GM23248 (cell line): ENCODE measurements at places on chromosomes 1 and 21. TPM values are rescaled to one million over a fixed set of nuclear protein-coding genes. Genes with fewer than 3 reads are reported as not detected.

DNA sequence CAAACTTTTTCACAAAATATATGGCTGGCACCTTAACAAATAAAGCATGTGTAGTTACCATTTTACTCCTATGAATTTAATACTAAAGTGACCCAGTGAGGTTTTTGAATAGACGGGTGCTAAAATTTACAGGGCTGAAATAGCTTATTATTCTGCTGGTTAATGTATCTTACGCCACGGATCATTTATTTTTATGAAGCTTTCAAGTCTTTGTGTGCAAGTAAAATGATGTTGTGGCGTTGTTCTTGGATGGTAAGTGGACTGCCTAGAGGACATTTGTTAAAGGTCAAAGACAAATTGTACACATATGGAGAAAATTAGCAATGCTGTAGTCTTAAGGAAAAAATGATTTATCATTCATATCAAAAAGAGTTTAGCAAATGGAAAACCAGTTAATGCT is 22.8 kb downstream of the INSL5 start:
- no peak overlapping the region for H3K27ac ChIP-seq
- peak overlapping the region; percentile 71 for H3K4me3 ChIP-seq
- peak; percentile 7 for DNase-seq

DNA sequence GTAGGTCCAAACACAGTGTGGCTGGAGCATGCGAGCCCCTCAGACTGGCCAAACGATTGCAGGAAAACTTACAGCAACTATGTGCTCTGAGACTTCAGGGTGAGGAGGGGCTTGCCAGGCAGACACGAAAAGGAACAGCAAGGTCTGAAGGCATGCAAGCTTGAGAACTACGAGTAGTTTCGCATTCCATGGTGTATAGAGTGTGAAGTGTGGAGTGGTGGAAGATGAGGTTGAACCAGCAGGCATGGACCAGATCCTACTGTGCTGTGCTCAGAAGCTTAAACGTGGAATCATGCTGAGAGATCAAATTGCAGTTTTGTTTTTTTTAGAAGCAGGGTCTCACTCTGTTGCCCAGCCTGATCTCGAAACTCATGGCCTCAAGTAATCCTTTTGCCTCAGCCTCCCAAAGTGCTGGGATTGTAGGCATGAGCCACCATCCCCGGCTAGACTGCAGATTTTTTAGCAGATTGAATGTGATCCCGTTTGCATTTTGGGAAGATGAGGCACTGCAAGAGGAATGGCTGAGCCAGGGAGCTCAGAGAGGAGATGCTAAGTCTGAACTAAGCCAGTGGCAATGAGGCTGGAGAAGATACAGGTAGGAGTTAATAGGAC is 5.1 kb upstream of the TFAP2E start:
- no peaks in the 10 kb centered on the region for H3K27me3 ChIP-seq
- no peak for DNase-seq
- H3K27ac ChIP-seq = no peak overlapping the region
- H3K4me1 ChIP-seq = peaks cover 13% of the 10 kb centered on the region
- no peaks in the 10 kb centered on the region for H3K36me3 ChIP-seq
- H3K4me3 ChIP-seq = no peak overlapping the region

The LIPI gene
- not detected in 2 replicates for polyA plus RNA-seq

The ANGPTL7 gene
- not detected in 2 replicates for polyA plus RNA-seq

The BRDT gene
- polyA plus RNA-seq = not detected in 2 replicates

The CELA3A gene
- not detected in 2 replicates for polyA plus RNA-seq

DNA sequence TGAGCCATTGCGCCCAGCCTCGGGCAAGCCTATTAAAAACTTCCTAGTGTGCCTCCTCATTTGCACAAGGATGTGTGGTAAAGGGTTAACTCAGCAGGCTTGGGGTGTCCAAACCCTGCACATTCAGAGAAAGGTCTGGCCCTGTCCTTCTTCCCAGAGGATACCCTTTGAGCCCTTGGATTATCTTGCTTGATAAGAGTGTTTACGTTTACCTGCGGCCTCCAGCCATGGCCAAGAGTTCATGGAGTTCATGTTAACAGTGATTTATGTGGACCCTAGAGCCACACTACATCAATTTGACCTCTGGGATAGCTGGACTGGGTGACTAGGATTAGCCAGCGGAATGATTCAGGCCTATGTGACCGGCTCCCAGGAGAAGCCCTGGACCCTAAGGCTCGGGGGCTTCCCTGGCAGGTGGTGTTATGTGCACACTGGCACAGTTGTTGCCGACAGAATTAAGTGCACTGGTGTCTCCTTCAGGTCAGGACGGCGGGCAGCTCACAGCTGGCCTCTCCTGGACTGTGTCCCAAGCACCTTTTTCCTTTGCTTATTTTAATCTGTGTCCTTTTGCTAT is 7.7 kb upstream of the TCP10L start:
- H3K27ac ChIP-seq = no peak overlapping the region
- no peaks in the 10 kb centered on the region for H3K27me3 ChIP-seq
- H3K4me3 ChIP-seq = no peak overlapping the region
- DNase-seq = no peak
- H3K36me3 ChIP-seq = no peaks in the 10 kb centered on the region

DNA sequence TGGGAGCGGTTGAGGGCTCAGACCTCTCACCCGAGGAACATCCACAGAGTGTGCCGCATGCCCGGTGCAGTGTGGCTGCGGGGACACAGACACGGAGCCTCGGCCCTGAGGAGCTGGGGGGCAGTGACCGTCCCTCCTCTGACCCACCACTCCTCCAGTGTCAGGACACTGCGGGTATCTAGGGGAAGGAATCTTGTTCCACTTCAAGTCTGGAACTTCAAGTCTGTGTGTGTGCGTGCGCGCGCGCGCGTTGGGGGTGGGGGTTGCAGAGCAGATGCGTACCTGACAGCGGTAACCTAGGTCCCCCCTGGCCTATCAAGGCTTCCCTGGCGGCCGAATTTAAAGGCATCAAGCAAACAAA is 17.3 kb downstream of the PCSK9 start:
- H3K4me1 ChIP-seq = no peaks in the 10 kb centered on the region
- H3K27me3 ChIP-seq = no peaks in the 10 kb centered on the region
- H3K4me3 ChIP-seq = no peak overlapping the region
- no peak for DNase-seq

DNA sequence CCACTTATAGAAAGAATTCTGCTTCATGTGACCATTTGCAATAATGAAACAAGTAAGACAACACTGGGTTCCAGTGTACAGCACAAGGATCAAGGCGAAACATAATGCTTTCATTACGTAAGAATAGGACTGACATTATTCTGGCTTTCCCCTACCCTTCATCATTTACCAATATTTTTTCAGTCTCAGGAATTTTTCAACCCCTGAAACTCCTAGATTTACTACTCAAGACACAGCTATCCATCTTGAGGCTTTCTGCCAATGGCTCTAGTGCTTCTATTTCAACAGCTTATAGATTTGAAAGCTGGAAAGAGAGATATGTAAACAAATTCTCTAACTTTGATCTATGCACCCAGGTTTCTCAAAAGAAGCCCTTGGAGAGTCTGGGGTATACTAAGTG is 48.4 kb downstream of the WLS start:
- peaks cover 24% of the 10 kb centered on the region for H3K4me1 ChIP-seq
- H3K27ac ChIP-seq = no peak overlapping the region
- H3K36me3 ChIP-seq = no peaks in the 10 kb centered on the region
- H3K4me3 ChIP-seq = no peak overlapping the region

The FAM131C gene
- 1.3 and 1.8 TPM in 2 replicates for polyA plus RNA-seq

GRCh38 chr1:5571861-5572401 is 420.3 kb downstream of the NPHP4 start:
- H3K4me1 ChIP-seq = no peaks in the 10 kb centered on the region
- no peak for DNase-seq
- no peak overlapping the region for H3K4me3 ChIP-seq
- no peak overlapping the region for H3K27ac ChIP-seq
- H3K36me3 ChIP-seq = no peaks in the 10 kb centered on the region
- H3K27me3 ChIP-seq = no peaks in the 10 kb centered on the region

The TMEM69 gene
- 34.1 and 35.2 TPM in 2 replicates for polyA plus RNA-seq

The SPATA17 gene
- polyA plus RNA-seq = 0.58 and 1.3 TPM in 2 replicates

DNA sequence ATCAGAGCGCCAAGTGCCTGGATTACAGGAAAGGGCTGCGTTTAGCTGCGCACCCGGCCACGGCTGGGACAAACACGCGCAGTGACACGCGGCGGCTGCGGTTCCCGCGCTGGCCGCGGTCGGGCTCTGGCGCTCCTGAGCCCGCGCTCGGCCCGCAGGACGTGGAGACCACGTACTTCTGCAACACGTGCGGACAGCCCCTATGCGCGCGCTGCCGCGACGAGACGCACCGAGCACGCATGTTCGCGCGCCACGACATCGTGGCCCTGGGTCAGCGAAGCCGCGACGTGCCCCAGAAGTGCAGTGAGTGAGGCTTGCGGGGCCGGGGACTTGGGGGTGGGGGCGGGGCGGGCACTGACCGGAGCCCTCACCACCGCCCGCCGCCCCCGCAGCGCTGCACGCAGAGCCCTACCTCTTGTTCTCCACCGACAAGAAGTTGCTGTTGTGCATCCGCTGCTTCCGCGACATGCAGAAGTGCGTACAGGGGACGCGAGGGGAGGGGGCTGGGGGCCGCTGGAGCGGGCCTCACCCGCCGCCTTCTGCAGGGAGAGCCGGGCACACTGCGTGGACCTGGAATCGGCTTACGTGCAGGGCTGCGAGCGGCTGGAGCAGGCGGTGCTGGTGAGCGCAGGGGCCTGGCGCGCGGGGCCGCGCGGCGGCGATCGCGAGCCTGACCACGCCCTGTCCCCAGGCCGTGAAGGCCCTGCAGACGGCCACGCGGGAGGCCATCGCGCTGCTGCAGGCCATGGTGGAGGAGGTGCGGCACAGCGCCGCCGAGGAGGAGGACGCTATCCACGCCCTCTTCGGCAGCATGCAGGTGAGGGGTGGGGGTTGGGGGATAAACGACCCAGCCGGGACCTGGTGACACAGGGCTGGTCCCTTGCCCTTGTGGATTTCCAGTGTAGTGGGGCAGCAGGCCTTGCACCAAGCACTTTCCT is 3.1 kb downstream of the RNF207 start:
- H3K4me3 ChIP-seq = peak overlapping the region; percentile 59
- DNase-seq = peak; percentile 83

DNA sequence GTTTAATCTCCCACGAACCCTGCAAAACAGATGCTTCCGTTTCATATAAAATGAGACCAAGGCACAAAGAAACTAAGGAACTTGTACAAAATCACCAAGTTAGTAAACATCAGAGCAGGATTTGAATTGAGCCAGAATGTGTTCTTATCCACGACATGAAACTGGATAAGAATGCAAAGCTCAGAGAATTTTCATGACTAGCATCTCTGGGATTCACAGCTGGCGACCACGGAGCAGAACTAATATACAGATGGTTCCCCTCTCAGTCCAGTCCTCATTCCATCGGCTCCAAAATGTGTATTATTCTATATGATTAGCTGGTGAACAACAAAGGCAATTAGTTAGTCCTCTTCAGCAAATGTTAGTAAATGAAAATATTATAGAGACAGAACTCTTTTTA is 72.3 kb upstream of the ERG start:
- H3K4me1 ChIP-seq = 0 out of 2 replicates have a peak, but pooled peaks cover 6% of the 10 kb centered on the region
- no peaks in the 10 kb centered on the region for H3K36me3 ChIP-seq
- no peak overlapping the region for H3K27ac ChIP-seq
- no peak overlapping the region for H3K4me3 ChIP-seq
- no peak for DNase-seq

DNA sequence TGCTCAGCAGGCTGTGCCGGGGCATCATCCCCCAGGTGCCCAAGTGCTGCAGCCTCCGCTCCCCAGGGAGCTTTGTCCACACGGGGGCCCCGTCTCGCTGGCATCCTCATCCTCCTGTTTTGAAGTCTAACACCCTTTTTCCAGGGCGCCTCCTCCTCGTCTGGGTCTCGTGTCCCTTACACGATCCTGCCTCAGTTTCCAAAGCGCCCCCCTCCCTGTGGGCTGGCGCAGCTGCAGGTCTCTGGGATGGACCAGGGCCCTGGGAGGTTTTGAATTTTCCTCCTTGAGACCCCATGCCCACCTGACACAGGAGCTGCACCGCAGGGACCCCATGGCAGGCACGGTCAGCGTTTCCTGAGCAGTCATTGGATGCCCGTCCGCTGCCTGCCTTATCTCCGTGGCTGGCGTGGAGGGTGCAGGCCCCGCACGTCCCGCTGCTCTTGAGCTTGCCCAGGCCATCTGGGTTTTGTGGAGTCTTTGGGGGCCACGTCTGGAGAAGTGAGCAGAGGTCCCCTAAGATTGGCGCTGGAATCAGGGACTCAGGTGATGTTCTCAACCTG is 37.4 kb upstream of the DIP2A start:
- H3K4me1 ChIP-seq = no peaks in the 10 kb centered on the region
- H3K36me3 ChIP-seq = peaks cover 14% of the 10 kb centered on the region; the same call in 1 of the 2 replicates
- DNase-seq = no peak
- H3K27ac ChIP-seq = no peak overlapping the region
- H3K4me3 ChIP-seq = no peak overlapping the region

The SLC30A1 gene
- 22.7 and 23.0 TPM in 2 replicates for polyA plus RNA-seq

The CELA2B gene
- not detected in 2 replicates for polyA plus RNA-seq

- H3K36me3 ChIP-seq = no peaks in the 10 kb centered on the region
- DNase-seq = no peak
- no peaks in the 10 kb centered on the region for H3K27me3 ChIP-seq
- peaks cover 9% of the 10 kb centered on the region for H3K4me1 ChIP-seq
- H3K27ac ChIP-seq = no peak overlapping the region
These were observed 26.4 kb downstream of the SNX27 start for GRCh38 chr1:151638074-151638775.

The CD2 gene
- not detected in 2 replicates for polyA plus RNA-seq

GRCh38 chr1:44408212-44408582 is 3.1 kb downstream of the RNF220 start:
- no peak for DNase-seq
- no peak overlapping the region for H3K27ac ChIP-seq
- H3K27me3 ChIP-seq = peaks cover 98% of the 10 kb centered on the region
- H3K4me1 ChIP-seq = 0 out of 2 replicates have a peak, but pooled peaks cover 10% of the 10 kb centered on the region
- no peak overlapping the region for H3K4me3 ChIP-seq

DNA sequence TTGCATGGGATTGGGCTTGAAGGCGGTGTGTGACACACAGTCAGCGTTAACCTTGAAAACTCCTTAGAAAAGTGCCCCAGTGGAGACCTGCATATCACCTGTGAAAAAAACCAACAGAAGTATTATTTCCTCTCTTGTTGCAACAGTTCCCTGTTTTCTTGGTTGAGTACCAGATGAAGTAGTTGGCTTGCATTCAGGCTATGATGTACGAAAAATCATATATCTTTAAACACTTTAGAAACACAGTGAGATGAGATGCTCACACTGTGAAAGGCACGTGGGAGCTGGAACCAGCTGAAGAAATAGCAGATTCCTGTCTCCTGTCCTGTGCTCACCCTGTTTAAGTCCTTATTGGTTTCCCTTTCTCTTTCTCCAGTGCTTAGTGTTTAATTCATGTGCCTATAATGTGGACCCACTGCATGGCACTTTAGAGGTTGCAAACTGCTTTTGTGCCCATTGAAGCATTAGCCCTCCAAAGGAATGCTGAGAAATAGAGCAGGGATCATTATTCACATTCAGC is 2.8 kb downstream of the CAMK1G start:
- no peaks in the 10 kb centered on the region for H3K36me3 ChIP-seq
- peaks cover 8% of the 10 kb centered on the region; the same call in 1 of the 2 replicates for H3K4me1 ChIP-seq
- no peak overlapping the region for H3K4me3 ChIP-seq
- peaks cover 29% of the 10 kb centered on the region for H3K27me3 ChIP-seq
- no peak overlapping the region for H3K27ac ChIP-seq

The CELA3B gene
- not detected in 2 replicates for polyA plus RNA-seq

GRCh38 chr1:163115887-163116286 is 46.7 kb downstream of the RGS4 start:
- DNase-seq = no peak
- no peaks in the 10 kb centered on the region for H3K4me1 ChIP-seq
- no peaks in the 10 kb centered on the region for H3K36me3 ChIP-seq
- no peak overlapping the region for H3K27ac ChIP-seq
- H3K4me3 ChIP-seq = no peak overlapping the region

GRCh38 chr1:197327776-197328364 is 59.8 kb downstream of the CRB1 start:
- H3K27ac ChIP-seq = no peak overlapping the region
- peak; percentile 48 for DNase-seq
- no peaks in the 10 kb centered on the region for H3K27me3 ChIP-seq

- H3K27me3 ChIP-seq = no peaks in the 10 kb centered on the region
- no peak overlapping the region for H3K27ac ChIP-seq
- H3K36me3 ChIP-seq = no peaks in the 10 kb centered on the region
- no peak for DNase-seq
These were observed 281.3 kb upstream of the ZP4 start for GRCh38 chr1:238171985-238172384.
